ENCODE measurements at places on chromosomes 1 and 21.

- no peak for DNase-seq
Observed at GRCh38 chr21:15562748-15563147, 167.0 kb upstream of the USP25 start.

GRCh38 chr1:155226910-155227260 lies 18.4 kb downstream of the MTX1 start:
- no peak for DNase-seq

DNA sequence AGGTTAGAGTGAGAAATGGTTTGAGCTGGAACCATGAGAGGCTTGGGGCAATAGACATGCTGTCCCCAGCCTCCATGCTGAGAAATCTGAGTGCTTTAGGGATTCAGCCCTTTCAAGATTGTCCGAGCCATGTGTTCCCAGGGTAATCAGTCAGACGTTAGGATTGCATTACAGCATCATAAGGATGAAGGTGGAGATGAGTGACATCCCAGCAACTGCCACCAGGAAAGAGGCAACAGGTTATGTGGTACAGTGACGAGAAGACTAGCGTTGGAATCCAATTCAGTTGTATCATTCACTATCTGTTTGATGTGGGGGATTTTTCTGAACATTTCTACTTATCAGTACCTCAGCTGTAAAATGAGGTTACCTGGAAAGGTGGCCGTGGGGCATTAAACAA lies 1.7 kb downstream of the CAMK1G start:
- no peak for DNase-seq

DNA sequence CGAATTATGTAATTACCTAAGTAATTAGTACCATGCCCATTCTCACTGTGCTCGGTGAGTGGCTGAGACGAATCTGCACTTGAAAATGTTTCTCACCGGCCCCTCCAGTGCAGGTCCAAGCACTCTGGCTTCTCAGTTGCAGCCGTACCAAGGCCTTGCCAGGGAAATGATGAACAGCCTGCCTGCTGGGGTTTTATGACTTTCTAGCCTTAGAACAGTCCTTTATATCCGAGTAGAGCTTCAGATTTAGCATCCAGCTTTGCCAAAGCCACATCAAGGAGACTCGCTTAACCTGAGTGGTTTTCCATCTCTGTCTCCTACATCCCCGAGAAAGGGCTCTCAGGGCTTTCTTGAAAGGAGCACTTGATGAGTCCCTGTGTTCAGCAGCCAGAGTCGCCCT lies 83.4 kb downstream of the GREM2 start:
- no peak for DNase-seq

- DNase-seq: no peak
Observed at GRCh38 chr1:212683357-212683722, 16.3 kb downstream of the BATF3 start.

DNA sequence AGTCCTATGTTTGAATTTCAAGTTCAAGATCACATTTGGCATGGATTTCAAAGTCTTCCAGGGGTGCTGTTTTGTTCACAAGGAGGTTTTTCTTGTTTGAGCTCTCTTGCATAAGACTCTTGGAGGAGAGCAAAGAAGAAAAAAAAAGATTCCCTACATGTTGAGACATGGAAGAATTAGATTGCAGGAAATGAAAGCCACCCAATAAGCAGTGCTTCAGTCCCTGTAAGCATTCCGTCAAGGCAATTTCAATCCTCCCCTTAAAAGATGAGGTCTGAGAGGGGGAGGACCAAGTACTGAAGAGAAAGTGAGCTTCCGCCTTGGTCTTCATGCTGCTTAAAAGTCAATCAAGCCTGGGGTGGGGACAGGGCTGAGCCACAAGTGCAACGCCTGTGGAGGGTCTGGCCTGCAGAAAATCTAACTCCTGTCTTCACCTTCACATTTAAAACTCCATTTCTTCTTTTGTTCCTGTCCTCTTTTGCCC lies 50.2 kb downstream of the LPAR3 start:
- DNase-seq: no peak

- no peak for DNase-seq
Observed at GRCh38 chr21:14072761-14073535, 137.8 kb downstream of the LIPI start.

- DNase-seq: no peak
Observed at GRCh38 chr1:193457676-193458075, 271.3 kb upstream of the B3GALT2 start.

DNA sequence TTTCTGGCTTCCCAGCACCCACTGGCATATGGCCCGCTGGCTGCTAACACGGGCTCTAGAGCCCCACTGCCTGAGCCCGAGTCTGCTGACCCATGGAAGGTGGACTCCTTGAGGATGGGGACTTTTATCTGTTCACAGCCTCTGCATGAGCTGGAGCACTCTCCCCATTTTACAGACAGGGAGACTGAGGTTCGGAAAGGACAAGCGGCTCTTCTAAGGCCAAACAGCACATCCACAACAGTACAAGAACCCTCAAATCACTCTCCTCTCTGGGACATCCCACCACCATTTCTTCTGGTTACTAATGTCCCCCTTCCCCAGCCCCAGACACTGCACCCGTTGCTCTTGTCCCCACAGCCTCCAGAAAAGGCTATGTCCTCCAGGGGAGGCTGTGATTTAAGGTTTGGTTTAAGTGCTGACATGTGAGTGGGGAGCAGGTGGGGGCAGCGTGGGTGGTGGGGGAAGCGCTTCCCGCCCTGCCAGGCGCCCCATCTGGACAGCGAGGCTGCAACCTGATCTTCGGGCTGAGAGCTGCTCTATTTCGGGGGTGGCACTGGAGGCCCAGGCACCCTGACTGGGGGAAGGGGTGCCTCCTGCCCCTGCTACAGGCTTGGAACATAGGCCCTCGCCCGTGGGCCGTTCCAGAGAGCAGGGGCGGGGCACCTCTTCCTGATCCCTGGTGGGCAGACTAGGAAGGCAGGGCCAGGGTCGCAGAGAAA lies 104.8 kb upstream of the WNT4 start:
- DNase-seq: no peak

DNA sequence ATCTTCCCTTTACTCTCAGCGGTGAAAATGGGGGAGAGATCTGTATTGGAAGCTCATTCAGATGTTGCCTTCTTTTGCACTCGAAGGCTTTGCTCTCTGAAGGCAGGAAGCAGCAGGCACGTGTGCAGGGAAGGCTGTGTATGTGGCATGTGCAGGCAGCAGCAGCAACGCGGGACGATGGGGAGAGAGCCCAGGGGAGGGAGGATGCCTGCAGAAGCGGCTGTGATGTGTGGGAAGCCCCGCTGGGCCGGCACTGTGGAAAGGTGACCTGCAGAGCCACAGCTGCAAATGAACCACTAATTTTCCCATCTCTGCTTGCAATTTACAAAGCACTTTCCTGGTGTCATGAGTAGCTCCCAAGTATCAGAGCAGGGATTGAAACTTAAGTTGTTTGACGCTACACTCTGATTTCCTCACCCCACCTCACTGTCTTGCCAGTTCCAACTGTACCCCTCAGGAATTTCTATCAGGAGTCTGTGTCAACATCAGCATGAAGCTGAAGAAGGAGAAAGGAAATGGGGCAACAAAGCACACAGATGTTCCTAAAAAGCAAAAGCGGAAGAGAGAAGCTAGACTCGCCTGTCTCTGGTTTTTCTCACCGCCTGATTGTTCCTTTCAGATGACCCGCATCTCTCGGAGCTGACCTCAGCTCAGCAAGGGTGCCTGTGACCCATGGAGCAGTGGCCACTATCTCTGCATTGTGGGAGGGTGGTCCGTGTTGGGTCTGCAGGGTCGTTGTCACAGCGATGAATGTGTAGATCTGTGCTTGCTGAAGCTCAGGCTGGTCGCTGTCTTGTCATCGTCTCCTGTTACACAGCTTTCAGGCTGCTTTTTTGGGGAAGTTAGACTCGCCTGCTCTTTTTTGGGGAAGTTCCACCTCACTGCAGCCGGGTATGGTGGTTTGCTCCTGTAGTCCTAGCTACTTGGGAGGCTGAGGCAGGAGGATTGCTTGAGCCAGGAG lies 156.1 kb downstream of the KIF26B start:
- no peak for DNase-seq

DNA sequence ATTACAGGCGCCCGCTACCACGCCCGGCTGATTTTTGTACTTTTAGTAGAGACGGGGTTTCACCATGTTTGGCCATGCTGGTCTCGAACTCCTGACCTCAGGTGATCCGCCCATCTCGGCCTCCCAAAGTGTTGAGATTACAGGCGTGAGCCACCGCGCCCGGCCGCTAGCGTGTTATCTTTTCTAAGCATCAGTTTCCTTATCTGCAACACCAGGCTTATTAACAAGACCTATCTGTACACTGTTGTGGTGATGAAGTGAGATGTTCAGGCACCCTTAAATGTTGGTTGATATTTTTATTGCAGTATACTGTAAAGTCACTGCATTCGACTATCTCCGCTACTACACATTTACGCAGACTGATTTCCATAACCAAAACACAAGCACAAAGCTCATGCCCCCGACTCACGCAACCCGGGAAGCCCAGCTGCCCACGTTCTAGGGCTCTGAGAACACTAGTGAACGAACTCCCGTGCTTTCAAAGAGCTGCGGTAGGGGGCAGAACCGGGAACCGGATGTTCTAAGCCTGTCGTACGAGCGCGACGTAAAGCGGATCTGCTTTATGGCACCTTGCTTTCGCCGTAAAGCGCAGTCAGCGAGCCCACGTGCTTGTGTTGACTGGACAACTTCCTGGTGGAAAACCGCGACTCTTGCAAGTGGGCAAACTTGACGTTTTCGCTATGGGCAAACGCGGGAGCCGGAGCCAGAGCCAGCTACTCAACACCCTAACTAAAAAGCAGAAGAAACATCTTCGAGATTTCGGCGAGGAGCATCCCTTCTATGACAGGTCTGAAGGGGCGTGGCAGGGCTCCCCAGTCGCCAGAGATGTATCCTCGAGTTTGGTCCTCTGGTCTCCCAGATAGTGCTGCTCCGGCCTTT lies at the start of gene UTP25:
TSS of gene UTP25 (plus strand) at position 589 of the 879 bp plus-strand sequence. CDS start at position 681, 92 bp downstream.
- DNase-seq: peak; percentile 93

GRCh38 chr1:171366816-171367215 lies 52.8 kb downstream of the FMO4 start:
- no peak for DNase-seq
